ENCODE measurements at places on chromosomes 5 and 9.

DNA sequence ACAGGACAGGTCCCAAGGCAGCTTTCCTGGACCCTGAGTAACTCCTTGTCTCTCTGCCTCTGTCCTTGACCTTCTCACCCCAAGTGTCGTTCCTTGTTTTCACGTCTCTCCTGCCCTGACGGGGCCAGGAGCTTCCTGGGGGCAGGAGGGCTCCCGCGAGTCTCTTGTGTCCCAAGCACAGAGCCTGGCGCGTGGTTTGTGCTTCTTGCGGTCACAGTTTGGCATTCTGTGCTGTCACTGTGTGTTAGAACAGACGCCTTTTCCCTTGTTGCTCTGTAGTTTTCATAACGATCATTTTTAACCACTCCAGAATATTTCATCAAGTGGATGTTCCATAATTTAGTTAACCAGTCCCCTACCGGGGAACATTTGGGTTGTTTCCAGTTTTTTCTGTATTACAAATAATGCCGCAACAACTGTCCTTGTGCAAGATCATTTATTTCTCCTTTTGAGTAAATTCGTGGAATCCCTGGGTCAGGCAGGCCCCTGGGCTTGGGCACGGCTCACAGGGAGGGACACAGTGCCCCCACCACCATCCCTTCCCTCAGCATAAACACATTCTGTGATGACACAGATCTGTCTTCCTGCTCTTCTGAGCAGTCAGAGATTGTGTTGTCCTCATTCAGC lies 71.9 kb downstream of the TSPAN17 start:
- peak; percentile 63 for DNase-seq

- DNase-seq: peak; percentile 51
These were observed 42.8 kb downstream of the NEURL1B start for GRCh38 chr5:172683645-172684471.

GRCh38 chr5:43314724-43315123 lies 1.5 kb upstream of the HMGCS1 start:
- no peak for DNase-seq

DNA sequence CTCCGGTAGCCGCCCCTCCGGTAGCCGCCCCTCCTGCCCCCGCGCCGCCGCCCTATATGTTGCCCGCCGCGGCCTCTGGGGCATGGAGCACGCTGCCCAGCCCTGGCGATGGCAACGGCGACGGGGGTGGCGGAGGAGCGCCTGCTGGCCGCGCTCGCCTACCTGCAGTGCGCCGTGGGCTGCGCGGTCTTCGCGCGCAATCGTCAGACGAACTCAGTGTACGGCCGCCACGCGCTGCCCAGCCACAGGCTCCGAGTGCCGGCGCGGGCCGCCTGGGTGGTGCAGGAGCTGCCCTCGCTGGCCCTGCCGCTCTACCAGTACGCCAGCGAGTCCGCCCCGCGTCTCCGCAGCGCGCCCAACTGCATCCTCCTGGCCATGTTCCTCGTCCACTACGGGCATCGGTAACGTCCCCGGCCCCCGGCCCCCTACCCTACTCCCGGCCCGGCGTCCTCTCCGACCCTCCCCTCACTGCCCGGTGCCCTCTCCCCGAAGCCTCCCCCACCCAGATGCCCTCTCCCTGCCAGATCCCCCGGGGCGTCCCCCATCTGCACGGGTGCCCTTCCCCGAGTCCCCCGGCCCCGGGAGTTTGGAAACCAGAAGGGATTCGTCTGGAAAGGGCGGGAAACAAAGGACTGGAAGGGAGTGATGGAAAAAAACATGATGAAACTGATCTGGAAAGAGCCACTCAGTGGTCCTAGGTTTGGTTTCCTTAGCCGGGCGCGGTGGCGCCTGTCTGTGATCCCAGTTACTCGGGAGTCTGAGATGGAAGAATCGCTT lies 417 bp downstream of the SRD5A1 start:
- peak; percentile 26 for DNase-seq

DNA sequence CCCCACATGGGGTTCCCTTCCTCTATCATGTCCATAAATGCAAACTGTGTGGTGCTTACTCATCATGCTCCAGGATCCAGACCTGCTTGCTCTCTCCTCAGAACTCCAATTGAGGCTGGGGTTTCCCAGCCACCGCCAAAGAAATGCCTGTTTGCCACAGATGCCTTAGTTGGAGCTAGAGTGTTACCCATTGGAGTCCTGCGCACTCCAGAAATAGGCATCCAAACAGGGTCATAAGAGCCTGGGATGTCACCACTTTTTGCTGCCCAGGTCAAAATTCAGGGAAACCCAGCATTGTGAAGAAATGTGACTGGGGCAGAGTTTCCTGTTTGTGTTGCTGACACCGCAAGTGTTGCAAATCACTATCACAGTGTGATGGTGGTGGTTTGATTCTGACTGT lies 60.7 kb upstream of the SPDL1 start:
- peak; percentile 34 for DNase-seq

GRCh38 chr5:159262472-159262858 lies 625 bp upstream of the UBLCP1 start:
- DNase-seq: no peak

- DNase-seq: peak; percentile 59
These were observed 10.0 kb downstream of the OTULINL start for GRCh38 chr5:14591548-14591947.

DNA sequence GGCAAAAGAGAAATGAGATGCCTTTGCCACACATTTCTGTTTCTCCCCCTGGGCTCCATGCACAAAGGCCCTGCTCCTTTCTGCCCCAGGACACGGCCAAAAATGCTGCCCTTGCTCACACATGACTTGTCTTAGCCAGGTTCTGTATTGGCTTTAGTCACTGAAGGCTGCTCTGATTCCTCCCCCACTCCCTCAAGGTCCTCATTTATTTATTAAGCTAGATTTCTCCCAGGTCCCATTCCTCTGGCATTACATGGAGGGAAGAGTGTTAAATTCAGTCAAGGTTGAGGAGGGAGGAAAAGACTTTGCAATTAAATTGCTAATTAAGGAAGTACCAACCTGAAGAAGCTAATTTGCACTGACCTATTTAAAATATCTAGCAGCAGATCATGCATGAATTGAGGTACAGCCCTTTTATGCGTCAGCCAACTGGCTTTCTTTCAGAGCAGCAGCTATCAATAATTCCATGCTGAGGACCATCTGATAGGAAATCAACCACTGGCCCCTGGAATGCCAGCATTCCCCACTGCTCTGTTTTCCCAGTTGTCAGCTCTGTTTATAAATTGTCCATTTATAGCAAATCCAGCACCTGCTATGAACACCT lies 81.2 kb upstream of the MAP3K1 start:
- DNase-seq: no peak

DNA sequence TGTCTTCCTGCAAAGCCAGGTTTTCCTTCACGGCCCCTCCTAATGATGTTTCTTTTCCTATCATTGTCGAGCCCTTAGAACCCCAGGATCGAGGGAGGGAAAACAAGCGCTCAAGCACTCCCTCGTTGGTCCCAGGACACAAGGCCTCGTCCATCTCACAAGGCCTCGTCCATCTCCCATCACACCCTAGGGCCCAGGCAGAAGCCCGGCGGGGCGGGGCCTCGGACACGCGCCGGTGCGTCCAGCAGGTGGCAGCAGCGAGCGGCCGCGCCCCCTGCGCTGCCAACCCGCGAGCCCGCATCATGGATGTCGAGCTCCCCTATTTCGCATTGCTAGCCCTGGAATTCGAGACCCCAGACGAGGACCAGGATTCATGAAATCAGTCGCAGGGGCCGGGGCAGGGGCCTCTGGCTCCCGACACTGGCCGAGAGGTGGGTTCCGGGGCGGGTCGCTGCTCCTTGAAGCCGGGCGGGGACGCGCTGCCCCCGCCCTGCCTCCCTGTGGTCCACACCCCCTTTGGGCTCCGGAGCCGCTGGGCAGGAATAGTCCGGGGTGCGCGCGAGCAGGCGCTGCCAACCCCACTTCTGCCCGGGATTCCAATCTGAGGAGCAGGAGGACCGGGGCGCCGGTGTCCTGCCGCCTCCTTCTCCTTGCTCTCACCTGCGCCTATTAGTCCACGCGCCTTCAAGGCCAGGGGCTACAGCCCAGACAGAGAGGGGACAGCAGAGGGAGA lies at the start of gene ABLIM3:
TSS of gene ABLIM3 (plus strand) at position 270 of the 733 bp plus-strand sequence. CDS start 603 bp downstream, outside the sequence.
- peak; percentile 92 for DNase-seq

- DNase-seq: no peak
These were observed 27.1 kb downstream of the LHX6 start for GRCh38 chr9:122201641-122202040.

- DNase-seq: peak; percentile 76
These were observed 1099.7 kb downstream of the DTWD2 start for GRCh38 chr5:117888688-117889087.

DNA sequence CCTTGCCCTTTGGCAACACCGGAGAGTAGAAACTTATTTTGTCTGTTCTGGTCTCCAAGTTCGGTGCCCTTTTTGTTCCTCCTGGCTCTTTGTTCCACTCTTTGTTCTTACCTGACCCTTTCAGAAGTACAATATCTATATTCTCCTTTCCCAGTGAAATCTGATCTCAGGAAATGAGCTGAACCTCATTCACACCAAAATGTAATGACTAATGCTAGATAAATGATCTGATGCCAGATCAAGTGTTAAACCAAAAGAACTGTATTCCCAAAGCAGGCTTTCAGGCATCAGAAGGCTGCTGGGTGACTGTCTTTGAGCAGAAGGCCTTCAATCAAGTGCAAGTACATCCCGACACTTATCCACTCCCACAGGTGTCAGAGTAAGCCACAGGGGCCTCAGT lies 156.4 kb downstream of the SPOCK1 start:
- DNase-seq: no peak

DNA sequence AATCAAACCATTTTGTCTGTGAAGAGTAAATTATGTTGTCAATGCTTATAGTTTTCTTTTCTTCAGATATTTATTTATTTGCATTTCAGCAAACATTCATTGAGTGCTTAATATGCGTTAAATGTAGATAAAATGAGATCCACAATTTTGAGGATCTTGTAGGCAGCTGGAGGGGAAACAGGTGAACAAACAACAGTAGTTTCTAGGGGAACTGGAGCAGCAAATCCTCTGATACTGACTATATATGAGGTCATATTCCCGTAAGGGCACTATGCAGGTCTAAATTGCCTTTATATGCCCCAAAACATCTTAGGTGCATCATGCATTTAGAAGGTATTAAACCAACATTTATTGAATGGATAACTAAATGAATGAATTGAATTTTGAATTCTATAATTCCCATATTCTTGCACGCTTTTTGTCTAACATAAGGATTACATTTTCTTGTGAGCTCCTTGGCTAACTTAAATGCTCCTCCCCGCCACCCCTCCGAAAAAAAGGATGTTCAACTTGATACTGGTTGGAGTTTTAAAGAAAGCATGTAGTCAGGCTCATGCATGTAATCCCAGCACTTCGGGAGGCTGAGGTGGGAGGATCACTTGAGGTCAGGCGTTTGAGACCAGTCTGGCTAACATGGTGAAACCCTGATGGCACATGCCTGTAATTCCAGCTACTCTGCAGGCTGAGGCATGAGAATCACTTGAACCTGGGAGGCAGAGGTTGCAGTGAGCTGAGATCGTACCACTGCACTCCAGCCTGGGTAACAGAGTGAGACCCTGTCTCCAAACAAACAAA lies 299.8 kb downstream of the TMEM38B start:
- no peak for DNase-seq

- DNase-seq: no peak
These were observed 296.2 kb upstream of the IRX1 start for GRCh38 chr5:3299441-3299840.

DNA sequence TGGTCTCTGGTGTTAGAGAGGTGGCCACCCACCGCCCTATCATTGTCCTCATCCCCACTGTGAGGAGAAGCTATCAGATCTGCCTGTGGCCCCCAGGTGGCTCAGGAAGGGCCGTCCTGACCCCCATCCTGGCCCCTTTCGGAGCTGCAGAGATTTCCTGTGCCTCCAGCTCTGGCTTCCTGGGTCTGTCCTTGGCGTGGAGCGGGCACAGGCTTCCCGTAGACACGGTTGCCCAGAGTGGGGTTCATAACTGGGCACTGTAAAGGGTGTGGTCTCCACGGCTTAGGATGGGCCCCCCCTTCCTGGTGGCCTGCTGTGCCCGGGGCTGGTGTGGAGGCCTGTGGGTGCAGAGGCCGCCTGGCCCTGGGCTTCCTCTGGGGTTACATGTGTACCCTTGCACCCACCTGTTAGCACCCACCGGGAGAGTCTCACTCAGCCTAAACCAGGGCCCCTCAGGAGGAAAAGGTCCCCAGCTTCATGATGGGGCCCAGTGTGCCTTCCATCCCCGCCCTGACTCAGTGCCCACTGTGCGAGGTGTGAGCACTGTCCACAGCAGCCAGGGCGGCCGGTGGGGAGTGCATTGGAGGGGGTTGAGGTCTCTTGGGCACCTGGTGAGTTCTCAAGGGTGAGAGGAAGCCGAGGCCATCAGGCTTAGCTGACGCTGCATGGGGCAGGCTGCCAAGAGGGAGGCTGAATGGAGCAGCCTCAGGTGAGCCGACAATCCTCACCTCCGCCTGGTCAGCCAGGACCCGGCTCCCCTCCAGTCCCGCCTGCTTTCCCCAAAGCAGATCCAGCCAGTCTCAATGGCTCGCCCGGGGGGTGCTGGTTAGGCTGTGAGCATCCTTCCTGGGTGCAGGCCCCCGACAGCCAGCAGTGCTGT lies 15.3 kb upstream of the AJM1 start:
- no peak for DNase-seq

- peak; percentile 27 for DNase-seq
These were observed 3.4 kb downstream of the VCAN start for GRCh38 chr5:83474991-83475390.

All from suppressor macrophage treated with lipopolysaccharide for 1 hour (primary cell).